Activated T-cell treated with anti-CD3 and anti-CD28 coated beads, Interleukin-2, amount 50 U/mL, for 4 hours (primary cell): ENCODE measurements at places on chromosomes 16 and 17. TPM values are rescaled to one million over a fixed set of nuclear protein-coding genes. Genes with fewer than 3 reads are reported as not detected.

PTRH2 gene
- 50.9 TPM for total RNA-seq

NOG gene
- 0.37 TPM for total RNA-seq

CA5A gene
- 0.43 TPM for total RNA-seq

PRCD gene
- total RNA-seq = not detected

MYCBPAP gene
- 0.30 TPM for total RNA-seq

TMEM11 gene
- total RNA-seq = 39.8 TPM

PDILT gene
- total RNA-seq = not detected

KRT9 gene
- total RNA-seq = not detected

ELOB gene
- 298 TPM for total RNA-seq
